ENCODE measurements at places on chromosomes 2 and 18. TPM values are rescaled to one million over a fixed set of nuclear protein-coding genes. Genes with fewer than 3 reads are reported as not detected.
A peak's percentile ranks its signal among the peaks of the same experiment; 100 is the strongest.

- no peak for DNase-seq
Observed at GRCh38 chr2:235171550-235172031, 219.8 kb downstream of the SH3BP4 start.

Gene LRRTM1
- total RNA-seq, result 0.09 TPM

- no peak for DNase-seq
Observed at GRCh38 chr2:4168834-4169233, 465.5 kb downstream of the DCDC2C start.

Gene MAPK4
- total RNA-seq, result 0.19 TPM

Gene SERPINB10
- total RNA-seq, result 8.4 TPM

DNA sequence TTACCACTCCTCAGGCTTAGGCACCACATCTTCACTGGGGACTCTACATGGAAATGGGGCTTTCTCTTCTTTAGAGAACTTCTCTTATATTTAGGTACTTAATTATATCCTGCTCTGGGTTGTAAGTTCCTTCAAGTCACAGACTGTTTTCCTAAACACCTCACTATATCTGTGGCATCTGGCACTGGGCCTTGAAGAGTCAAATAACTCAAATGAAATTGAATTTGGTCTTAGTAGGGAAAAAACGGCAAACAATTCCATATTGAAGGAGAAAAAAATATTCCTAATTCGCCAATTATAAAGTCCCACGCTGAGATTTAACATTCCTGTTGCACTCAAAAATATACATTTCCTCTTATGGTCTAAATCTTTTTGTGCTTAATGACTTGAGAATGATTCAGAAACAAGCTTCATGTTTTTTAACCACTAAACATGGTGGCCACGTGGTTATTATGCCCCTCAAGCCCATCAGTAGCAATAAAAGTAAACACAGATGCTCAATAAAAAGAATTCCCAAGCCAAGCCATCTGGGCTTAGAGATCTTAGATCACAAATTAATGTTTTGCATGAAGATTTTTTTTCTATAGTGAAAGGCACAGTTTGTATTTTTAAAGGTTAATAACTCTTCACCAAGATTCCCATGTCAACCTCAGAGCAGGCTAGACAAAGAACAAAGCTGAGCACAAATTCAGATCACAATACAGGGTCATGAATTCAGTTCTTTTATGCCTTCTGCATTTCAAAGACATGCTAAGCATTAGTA lies 105.5 kb upstream of the SYT4 start:
- DNase-seq, result no peak

Gene CRYBA2
- total RNA-seq, result not detected

GRCh38 chr2:40564184-40564583 lies 112.3 kb upstream of the SLC8A1 start:
- DNase-seq, result no peak

GRCh38 chr2:201441409-201441808 lies 9.8 kb downstream of the TRAK2 start:
- DNase-seq, result no peak

DNA sequence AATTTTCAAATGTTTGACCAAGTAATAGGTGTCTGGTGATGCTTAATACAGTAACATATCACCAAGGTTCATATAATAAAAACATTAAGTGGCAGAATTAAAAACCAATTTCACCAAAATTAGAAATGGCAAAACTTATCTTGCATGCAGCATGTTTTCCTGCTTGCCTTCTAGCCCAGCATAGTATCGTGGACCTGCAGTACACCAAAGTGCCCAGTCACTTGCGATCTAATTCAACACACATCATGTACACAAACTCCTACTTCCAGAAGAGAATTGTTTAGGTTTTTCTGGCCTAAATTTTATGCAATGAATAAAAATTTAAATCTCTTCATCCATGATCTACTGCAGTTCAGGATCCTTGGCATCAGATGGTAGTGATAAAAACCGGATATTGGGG lies 28.9 kb downstream of the LPIN2 start:
- no peak for DNase-seq

GRCh38 chr18:48928787-48929186 lies 22.0 kb downstream of the SMAD7 start:
- DNase-seq, result peak; percentile 40

Gene FOXD4L1
- not detected for total RNA-seq

- no peak for DNase-seq
Observed at GRCh38 chr2:240231838-240232244, 91.4 kb upstream of the OTOS start.

GRCh38 chr18:30997223-30997622 lies 45.3 kb downstream of the DSC3 start:
- DNase-seq, result no peak

Gene KCNIP3
- 2.5 TPM for total RNA-seq

Gene KHK
- 1.4 TPM for total RNA-seq

- no peak for DNase-seq
Observed at GRCh38 chr2:162282765-162283425, 35.6 kb downstream of the IFIH1 start.

GRCh38 chr18:61643884-61644647 lies 248.7 kb downstream of the RNF152 start:
- no peak for DNase-seq

DNA sequence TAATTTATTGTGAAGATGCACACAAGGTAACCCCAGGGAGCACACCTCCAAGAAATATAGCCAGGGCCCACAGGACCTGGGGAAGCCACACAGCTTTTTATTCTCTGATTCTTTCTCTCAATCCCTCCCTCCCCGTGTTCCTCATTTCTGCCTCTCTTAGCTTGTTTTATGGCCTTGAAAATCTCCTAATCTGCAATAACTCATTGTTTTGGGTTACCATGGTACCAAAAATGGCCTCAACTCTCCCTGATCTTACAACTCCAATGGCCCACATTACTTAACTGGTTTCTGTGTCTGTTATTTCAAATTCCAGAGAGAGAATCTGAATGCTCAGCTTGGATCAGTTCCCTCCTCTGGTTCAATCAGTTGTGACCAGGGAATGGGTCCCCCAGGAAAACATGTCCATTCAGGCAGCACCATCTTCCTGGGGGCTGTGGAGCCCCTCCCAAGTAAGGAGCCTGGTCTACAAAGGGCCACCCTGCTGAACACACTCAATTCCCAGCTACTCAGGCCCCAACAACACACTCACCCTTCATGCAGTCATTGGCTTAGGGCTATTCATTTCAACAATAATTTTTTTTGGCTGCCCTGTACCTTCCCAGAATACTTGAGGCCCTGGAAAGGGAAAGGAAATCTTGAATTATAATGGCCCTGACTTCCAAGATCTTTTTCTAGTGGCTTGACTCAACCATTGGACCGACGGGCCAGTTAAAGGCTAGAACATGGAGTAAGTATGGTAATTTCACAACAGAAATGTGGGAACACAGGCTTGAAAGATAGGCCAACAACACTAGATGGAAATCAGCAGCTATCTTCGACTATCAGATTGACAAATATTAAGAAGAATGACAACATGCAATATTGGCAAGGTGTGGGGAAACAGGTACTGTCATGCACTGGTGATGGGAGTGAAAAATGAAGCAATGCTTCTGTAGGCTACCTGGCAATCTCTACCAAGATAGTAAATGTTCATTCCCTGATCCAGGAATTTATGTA lies 41.6 kb upstream of the ST3GAL5 start:
- no peak for DNase-seq

GRCh38 chr2:38406597-38407110 lies 29.6 kb upstream of the ATL2 start:
- no peak for DNase-seq

- no peak for DNase-seq
Observed at GRCh38 chr2:63631501-63631900, 42.7 kb downstream of the MDH1 start.

GRCh38 chr2:237441605-237442274 lies 27.8 kb upstream of the COL6A3 start:
- DNase-seq, result no peak

Gene LAMA3
- 43.6 TPM for total RNA-seq

Gene XIRP2
- total RNA-seq, result not detected

GRCh38 chr2:102304711-102305611 lies 6.4 kb upstream of the IL1RL1 start:
- no peak for DNase-seq

Gene CCDC88A
- total RNA-seq, result 18.7 TPM

GRCh38 chr18:13566941-13567746 lies 159.2 kb downstream of the FAM210A start:
- no peak for DNase-seq

DNA sequence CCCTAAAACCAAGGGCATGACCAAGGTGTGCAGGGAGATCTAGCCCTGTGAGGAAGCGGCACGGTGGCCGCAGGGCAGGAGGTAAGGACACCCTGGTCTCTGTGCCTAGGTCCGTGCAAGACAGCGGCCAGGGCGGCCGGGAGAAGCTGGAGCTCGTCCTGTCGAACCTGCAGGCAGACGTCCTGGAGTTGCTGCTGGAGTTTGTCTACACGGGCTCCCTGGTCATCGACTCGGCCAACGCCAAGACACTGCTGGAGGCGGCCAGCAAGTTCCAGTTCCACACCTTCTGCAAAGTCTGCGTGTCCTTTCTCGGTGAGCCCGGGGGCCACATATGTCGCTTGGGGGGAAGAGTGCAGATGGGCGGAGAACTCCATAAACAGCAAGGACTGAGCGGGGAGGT lies 235.4 kb downstream of the ATAD2B start:
- DNase-seq, result no peak

- no peak for DNase-seq
Observed at GRCh38 chr2:158975271-158975921, 7.0 kb downstream of the TANC1 start.

DNA sequence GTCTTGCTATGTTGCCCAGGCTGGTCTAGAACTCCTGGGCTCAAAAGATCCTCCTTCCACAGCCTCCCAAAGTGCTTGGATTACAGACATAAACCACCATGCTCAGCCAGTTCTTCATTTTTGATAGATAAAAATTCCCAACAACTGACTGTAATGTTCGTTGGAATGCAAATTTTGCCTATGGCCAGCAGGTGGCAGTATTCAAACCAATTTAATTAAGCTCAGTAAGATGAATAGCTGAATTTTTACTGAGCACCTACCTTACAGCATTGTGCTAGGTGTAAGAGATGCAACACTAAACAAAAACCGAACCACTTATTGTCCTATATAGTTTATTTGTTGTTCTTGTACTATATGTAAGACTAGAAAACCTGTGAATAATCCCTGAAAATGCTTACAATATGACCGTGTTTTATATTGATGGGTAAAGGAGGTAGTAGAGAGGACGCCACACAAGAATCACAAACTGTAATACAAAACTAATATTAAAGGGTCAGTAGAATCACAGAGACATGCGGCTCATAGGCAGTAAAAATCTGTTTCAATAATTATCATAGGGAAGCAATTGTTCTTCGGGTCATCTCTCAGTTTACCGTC lies 8.2 kb upstream of the TMEM182 start:
- DNase-seq, result no peak

Gene NLRC4
- total RNA-seq, result 0.44 TPM

DNA sequence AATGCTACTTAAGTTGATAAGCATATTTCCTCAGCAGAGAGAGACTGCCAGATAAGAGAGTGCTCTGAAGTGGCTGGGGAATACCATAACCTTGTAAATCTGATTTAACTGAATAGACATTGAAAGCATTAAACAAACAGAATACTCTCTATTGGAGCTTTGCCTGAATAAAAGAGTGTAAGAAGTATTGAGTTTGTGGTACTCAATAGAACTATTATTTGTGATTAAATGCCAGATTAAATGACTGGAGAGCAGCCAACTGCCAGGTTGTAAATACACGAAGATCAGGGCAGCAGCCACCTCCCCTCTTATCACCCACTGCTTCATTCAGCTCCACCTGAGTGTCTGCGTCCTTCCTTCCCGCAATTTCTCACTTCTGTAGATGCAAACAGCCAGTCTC lies 373.6 kb downstream of the DCDC2C start:
- no peak for DNase-seq

DNA sequence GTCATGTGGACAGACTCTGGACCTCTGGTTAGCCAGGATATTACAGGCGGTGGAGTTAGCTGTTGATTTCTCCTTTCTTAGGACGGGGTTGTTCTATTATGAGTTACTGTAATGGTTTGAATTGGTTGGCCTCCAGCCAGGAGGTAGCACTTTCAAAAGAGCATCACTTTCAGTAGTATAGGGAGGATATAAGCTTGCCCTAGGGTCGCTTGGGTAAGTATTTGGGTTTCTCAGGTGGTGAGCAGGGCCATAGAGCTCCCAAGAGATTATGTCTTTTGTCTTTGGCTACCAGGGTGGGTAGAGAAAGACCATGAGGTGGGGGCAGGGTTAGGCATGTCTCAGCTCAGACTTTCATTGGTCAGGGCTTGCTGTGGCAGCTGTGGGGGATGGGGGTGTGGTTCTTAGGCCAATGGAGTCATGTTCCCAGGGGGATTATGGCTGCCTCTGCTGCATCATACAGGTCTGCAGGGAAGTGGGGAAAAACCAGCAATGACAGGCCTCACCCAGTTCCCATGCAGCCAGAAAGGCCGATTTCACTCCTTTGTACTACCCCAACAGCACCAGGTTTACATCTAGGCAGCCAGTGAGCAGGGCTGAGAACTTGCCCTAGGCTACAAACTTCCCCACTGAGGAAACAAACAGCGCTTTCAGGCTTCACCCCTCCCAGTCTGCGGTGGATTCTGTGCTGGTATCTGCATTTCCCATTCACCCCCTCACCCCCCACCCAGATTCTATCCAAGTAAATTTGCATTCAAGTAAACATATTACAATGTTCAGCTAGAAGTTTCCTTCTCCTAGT lies 89.4 kb upstream of the SLC38A11 start:
- no peak for DNase-seq

Gene CYP27A1
- total RNA-seq, result 1.7 TPM

GRCh38 chr18:78979730-78980278 lies at the start of gene SALL3:
TSS of gene SALL3 (plus strand) at chr18:78979818. CDS start at chr18:78980275, 457 bp downstream.
- DNase-seq, result no peak

DNA sequence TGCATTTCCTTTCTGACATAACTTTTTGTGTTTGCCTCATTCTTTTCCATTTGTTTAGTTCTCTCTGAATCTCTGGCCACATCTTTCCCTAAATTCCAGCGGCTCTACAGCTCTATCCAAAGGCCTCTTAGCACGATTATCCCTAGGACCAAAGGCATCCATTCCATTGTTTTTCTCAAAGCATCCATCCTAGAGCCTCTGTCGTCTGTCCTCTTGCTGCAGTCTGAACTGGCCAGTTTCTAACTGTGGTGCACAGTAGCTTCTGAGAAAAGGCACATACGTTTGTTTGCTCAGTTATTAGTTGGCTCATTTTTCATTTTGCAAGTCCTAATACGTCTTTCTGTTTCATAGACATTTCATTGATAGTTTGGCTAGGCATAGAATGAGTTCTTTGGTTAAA lies 45.7 kb upstream of the TCF7L1 start:
- no peak for DNase-seq

Gene LAPTM4A
- total RNA-seq, result 88.6 TPM

Gene OTOS
- total RNA-seq, result not detected

- DNase-seq, result no peak
Observed at GRCh38 chr18:34525244-34525643, 184.9 kb upstream of the DTNA start.

- no peak for DNase-seq
Observed at GRCh38 chr18:13672657-13673056, 53.7 kb downstream of the FAM210A start.

Gene UCN
- total RNA-seq, result 1.1 TPM

GRCh38 chr2:98269830-98270229 lies 76.4 kb upstream of the CNGA3 start:
- DNase-seq, result no peak

Gene EPB41L3
- total RNA-seq, result 40.3 TPM

Data from esophagus squamous epithelium (tissue), 5 donors.